ENCODE measurements at places on chromosomes 11 and 22.

DNA sequence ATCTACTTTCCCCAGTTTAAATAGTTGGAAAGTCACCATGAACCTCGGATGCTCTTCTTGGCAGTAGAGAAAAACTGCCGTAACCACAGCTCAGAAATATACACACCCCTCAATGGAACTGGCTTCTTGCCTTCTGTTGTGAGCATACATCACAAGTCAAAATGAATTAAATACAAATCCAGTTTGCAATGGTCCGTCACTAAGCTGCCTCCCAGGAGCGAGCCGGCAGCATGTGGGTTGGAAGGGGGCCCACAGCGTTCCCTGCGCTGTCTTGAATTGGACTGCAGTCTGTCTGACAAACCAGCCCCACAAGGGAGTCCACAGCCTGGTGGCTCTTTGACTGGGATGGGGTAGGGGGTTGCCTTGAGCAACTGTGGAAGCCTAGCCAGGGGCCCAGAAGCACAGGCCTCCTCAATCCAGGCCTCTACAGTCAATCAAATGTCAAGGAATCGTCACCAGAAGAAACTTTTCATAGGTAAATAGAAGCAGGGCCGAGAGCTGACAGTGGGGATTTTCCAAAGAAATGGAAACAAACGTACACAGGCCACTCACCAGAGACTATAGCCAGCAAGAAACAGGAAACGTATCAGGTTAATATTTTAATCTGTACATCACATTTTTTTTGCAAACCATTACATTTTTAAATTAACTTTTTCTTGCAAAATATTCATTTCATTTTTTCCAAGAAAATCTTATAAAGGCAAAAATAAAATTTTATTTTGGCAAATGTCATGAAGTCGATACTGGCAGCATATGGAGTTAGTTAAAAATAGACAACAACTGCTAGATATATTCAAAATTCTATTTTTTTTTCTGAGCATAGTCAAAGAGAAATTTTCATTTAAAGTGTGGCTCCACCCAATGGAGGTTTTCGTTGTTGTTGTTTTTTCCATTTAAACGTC, 38.5 kb downstream of the C11orf58 start:
- DNase-seq = no peak

DNA sequence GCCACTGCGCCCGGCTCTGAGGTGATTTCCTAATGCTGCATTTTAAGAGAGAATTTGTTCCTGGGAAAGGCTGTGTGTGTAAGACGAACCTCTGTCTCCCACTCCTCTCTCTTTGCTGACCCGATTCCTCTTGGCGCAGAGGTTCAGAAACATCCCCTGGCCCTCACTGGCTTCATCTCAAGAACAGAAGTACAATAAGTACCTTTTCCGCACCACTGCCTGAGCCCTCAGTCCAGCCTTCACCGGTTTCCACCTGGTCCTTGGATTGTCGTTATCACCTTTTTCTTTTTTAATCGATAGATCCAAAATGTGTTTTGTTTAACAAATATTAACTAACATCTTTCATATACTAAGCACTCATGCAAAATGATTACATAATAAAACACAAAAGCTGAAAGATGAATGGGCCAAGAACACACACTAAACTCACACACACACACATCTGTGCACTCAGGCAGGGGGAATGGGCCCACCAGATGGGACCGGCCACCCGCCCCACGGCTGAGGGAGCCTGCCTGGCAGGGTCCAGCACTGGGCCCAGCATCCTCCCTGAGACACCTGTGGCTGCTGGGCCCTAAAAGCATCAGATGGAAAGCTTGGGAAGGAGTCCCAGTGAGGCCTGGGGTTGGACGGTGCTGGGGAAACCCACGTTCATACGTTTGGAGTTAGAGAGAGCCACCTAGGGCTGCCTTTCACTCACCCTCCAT, 50.4 kb upstream of the A4GALT start:
- no peak for DNase-seq

DNA sequence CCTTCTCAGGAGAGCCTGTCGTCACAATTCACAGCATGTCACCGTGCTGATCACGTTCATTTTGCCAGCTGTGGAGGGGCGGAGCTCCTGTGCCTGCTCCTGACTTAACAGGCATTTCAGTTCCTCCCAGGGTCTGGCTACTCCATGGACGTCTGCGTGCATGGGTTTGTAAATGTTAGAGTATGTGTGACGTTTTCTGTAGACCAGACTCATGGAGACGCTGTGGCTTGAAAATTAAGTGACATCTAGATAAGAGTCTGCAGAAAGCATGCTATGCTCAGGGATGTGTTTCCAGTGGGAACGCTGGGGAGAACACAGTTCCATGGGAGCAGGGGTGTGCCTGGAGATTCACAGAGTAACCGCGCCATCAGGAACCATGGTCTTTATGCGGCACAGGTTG, 804.0 kb downstream of the TBC1D22A start:
- DNase-seq = no peak

DNA sequence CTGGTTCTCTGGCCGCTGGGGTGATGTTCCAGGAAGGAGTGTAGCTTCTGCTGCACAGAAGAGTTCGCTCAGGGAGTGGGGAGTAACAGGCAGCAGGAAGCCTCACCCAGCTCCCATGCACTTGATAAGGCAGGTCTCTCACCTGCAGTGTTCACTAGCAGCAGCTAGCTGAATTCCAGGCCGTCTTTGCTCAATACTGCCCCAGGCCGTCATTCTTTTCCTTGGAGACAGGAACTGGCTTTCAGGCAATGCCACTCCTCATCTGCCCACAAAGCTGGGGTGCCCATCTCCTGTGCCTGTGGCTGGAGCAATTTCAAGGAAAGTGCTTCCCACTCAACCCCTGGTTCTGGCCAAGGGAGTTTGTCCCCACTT, 66.1 kb downstream of the ARHGAP42 start:
- DNase-seq = no peak

- DNase-seq = no peak
Observed at GRCh38 chr11:115067900-115068530, 389.7 kb downstream of the NXPE2 start.

- no peak for DNase-seq
Observed at GRCh38 chr11:70424765-70425344, 26.5 kb downstream of the CTTN start.

GRCh38 chr11:74048993-74049392, 40.1 kb upstream of the UCP3 start:
- no peak for DNase-seq
